ENCODE measurements at places on chromosomes 2 and 18. TPM values are rescaled to one million over a fixed set of nuclear protein-coding genes. Genes with fewer than 3 reads are reported as not detected.

SP5 gene
- total RNA-seq: not detected

SAG gene
- total RNA-seq: not detected

GRCh38 chr2:122868646-122869275 is 1113.3 kb downstream of the TSN start:
- no peaks in the 10 kb centered on the region for H3K27me3 ChIP-seq
- no peaks in the 10 kb centered on the region for H3K36me3 ChIP-seq
- no peak overlapping the region for H3K4me3 ChIP-seq
- H3K27ac ChIP-seq: no peak overlapping the region
- no peaks in the 10 kb centered on the region for H3K4me1 ChIP-seq
- no peak for DNase-seq

- H3K27me3 ChIP-seq: no peaks in the 10 kb centered on the region
- H3K4me3 ChIP-seq: no peak overlapping the region
- no peaks in the 10 kb centered on the region for H3K36me3 ChIP-seq
Measured at GRCh38 chr2:211014376-211014775, 458.0 kb downstream of the CPS1 start.

- H3K4me3 ChIP-seq: peak overlapping the region; percentile 96
- peaks cover 68% of the 10 kb centered on the region for H3K4me1 ChIP-seq
- peak overlapping the region; percentile 94 for H3K27ac ChIP-seq
- peak; percentile 58 for DNase-seq
Measured at GRCh38 chr2:157875641-157876065, 477 bp downstream of the ACVR1 start.

DNA sequence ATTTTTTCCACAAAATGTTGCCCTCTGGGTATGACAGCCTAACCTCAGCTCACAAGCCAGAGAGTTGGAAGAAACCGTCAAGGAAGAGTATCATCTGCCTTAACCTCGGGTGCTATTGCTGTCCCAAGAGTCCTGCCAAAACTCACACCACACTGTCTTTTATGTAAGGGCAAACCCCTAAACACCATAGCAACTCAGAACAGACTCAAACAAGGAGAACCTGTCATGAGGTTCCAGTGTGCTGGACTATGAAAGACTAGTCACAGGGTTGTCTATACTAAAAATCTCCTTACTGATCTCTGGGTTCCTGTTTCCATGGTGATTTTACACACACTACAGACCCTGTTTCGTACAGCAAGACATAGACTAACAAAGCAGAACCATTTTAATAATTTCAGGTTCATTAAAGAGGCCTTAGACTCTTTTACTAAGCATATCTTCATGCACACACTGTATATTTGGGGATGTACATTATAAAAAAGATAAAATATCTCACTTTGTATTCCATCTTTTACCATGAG is 159.8 kb downstream of the PKP4 start:
- no peaks in the 10 kb centered on the region for H3K36me3 ChIP-seq
- H3K27ac ChIP-seq: no peak overlapping the region
- no peak for DNase-seq
- H3K27me3 ChIP-seq: no peaks in the 10 kb centered on the region

- H3K4me3 ChIP-seq: no peak overlapping the region
- no peak for DNase-seq
- H3K4me1 ChIP-seq: no peaks in the 10 kb centered on the region
- no peaks in the 10 kb centered on the region for H3K27me3 ChIP-seq
Measured at GRCh38 chr18:22504251-22505030, 86.7 kb upstream of the CTAGE1 start.

DNA sequence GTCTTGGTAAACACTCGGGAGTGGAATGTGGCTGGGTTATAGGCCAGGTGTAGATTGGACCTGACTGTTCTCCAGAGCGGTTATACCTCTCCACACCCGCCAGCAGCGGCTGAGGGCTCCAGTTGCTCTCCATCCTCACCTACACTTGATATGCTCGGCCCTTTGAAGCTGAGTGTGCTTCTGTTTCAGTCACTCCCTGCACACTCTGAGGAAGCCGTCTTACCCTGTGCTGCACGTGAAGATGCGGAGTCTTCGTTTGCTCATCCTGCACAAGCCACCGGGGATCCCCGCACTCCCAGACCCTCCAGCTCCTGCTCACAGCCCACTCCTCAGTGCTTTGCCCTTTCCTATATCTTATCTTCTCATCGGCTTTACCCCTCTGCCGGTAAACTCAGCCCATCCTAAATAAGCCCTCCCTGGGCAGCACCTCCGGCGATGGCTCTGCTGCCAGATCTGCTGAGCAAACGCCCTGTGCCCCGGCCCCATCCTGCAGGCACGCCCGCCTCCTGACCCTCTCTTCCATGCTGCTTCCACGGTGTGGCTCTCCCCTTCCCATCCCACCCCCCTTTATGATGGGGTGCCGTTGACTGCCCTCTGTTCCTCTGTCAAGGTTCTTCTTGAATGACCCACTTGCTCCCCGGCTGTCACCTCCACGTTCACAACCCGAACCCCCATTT is 47.3 kb upstream of the ODC1 start:
- no peak overlapping the region for H3K4me3 ChIP-seq
- H3K27me3 ChIP-seq: peaks cover 23% of the 10 kb centered on the region
- peak overlapping the region; percentile 65 for H3K27ac ChIP-seq
- H3K4me1 ChIP-seq: peaks cover 29% of the 10 kb centered on the region

DNA sequence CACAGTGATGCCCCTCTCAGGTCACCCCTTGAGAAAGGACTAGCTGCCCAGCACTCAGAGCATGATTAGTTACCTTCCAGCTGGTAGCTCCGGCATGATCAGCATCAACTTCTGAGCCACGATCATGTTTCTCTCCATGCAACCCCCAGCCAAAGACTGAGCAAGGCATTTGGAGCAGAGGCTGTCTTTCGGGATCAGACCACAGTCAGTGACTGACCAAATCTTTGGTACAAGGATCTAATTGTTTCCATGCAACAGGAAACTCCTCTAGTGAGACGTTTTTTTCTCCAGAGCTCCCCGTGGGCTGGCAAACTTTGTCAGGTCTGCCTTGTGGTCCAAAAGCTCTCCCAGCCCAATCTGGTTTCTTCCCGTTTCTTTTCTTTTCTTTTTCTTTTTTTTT is 244.3 kb downstream of the METTL4 start:
- peaks cover 13% of the 10 kb centered on the region for H3K27me3 ChIP-seq
- H3K4me3 ChIP-seq: no peak overlapping the region
- no peaks in the 10 kb centered on the region for H3K4me1 ChIP-seq
- no peak overlapping the region for H3K27ac ChIP-seq

GRCh38 chr2:209845666-209846065 is 74.0 kb downstream of the UNC80 start:
- no peak overlapping the region for H3K4me3 ChIP-seq
- no peak overlapping the region for H3K27ac ChIP-seq
- H3K36me3 ChIP-seq: no peaks in the 10 kb centered on the region
- H3K4me1 ChIP-seq: no peaks in the 10 kb centered on the region

DNA sequence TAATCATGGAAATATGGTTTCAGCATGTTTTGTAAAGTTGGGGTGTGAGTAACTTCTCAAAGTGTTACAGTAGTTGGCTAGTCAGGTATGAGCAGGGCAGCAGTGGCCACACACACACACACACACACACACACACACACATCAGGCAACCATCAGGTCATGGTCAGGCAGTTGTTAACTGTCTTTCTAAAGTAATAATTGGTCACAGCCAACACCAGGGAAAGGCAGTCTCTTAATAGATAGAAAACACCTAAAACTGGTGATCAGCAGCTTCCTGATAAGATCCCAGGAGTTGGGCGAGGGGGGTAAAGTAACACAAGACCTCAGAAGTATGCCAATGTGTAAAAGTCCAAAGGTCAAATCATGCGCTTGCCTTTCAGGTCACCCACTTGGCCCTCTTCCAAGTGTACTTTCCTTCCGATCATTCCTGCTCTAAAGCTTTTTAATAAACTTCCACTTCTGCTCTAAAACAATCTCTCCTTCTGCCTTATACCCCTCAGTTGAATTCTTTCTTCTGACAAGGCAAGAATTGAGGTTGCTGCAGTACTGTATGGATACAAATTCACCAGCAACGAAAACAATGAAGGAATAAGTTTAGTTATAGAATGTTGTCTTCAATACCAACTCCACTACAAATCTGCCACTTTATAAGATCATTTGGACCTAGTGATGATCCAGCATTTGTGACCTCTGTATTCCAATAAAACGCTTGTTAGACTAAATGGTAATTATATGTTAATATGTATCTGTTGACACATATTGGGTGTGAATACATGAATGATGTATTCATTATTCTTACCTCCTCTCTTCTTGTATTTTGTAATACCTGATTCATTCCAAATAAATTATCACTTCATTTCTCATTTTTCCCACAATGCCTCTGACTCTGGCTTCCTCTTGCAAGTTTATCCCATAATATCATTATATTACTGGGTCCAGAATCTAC is 254.3 kb downstream of the METTL4 start:
- H3K27ac ChIP-seq: no peak overlapping the region
- peaks cover 16% of the 10 kb centered on the region for H3K27me3 ChIP-seq
- no peaks in the 10 kb centered on the region for H3K36me3 ChIP-seq
- no peak overlapping the region for H3K4me3 ChIP-seq
- no peak for DNase-seq
- no peaks in the 10 kb centered on the region for H3K4me1 ChIP-seq

GRCh38 chr18:58194028-58194427 is 150.0 kb downstream of the NEDD4L start:
- peaks cover 16% of the 10 kb centered on the region for H3K4me1 ChIP-seq
- H3K4me3 ChIP-seq: no peak overlapping the region
- H3K36me3 ChIP-seq: no peaks in the 10 kb centered on the region
- no peak for DNase-seq
- peaks cover 21% of the 10 kb centered on the region for H3K27me3 ChIP-seq

DNA sequence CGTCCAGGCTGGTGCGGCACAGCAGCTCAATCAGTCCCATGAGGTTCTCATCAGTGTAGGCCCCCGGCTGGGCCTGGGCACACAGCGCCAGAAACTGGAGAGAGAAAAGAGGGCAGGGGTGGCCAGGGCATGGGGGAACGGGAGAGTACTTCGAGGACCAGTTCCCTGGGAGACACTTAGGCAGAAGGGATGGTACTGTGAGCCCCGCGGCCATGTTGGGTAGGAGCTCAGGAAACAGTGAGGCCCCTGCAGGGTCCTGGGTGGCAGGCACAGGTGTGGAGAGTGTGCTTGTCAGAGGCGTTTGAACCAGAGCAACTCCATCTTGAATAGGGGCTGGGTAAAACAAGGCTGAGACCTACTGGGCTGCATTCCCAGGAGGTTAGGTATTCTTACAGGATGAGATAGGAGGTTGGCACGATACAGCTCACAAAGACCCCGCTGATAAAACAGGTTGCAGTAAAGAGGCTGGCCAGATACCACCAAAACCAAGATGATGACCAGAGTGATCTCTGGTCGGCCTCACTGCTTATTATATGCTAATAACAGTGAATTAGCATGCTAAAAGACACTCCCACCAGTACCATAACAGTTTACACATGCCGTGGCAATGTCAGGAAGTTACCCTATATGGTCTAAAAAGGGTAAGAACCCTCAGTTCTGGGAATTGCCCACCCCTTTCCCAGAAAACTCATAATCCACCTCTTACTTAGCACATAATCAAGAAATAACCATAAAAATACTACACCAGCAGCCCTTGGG is 51.9 kb upstream of the SEMA4C start:
- peak overlapping the region; percentile 39 for H3K27ac ChIP-seq
- peaks cover 2% of the 10 kb centered on the region for H3K27me3 ChIP-seq
- H3K4me3 ChIP-seq: no peak overlapping the region
- peaks cover 42% of the 10 kb centered on the region for H3K4me1 ChIP-seq
- DNase-seq: peak; percentile 24
- peaks cover 10% of the 10 kb centered on the region for H3K36me3 ChIP-seq

- DNase-seq: peak; percentile 46
- no peaks in the 10 kb centered on the region for H3K36me3 ChIP-seq
- H3K27me3 ChIP-seq: peaks cover 11% of the 10 kb centered on the region
- no peak overlapping the region for H3K27ac ChIP-seq
- H3K4me1 ChIP-seq: no peaks in the 10 kb centered on the region
Measured at GRCh38 chr2:95728878-95729596, 137.2 kb downstream of the TRIM43 start.

- no peak for DNase-seq
- no peaks in the 10 kb centered on the region for H3K36me3 ChIP-seq
- no peaks in the 10 kb centered on the region for H3K4me1 ChIP-seq
- no peak overlapping the region for H3K27ac ChIP-seq
- no peak overlapping the region for H3K4me3 ChIP-seq
Measured at GRCh38 chr2:232647261-232647660, 13.9 kb downstream of the EFHD1 start.
